Liver (tissue), 10 donors: ENCODE measurements at places on chromosomes 3 and 15.
A peak's percentile ranks its signal among the peaks of the same experiment; 100 is the strongest.

GRCh38 chr3:100227511-100227921 lies 33.3 kb upstream of the TBC1D23 start:
- no peak for DNase-seq

DNA sequence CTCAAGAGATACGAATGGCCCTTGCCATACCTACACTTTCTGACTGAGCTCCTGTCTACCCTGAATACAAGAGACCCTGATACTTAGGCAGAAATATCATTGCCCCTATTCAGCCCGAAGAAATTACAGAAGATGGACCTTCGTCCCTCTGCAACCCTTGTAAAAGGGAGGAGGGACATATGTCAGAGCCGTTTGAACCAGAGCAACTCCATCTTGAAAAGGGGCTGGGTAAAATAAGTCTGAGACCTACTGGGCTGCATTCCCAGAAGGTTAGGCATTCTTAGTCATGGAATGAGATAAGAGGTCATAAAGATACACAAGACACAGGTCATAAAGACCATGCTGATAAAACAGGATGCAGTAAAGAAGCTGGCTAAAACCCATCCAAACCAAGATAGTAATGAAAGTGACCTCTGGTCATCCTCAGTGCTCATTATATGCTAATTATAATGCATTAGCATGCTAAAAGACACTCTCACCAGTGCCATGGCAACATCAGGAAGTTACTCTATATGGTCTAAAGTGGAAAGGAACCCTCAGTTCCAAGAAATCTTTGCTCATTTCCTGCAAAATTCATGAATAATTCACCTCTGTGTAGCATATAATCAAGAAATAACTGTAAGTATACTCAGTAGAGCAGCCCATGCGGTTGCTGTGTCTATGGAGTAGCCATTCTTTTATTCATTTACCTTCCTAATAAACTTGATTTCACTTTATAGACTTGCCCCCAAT lies 49.7 kb upstream of the GPD1L start:
- no peak for DNase-seq

GRCh38 chr3:67381667-67382272 lies 272.6 kb downstream of the SUCLG2 start:
- DNase-seq: no peak

GRCh38 chr3:179735321-179735720 lies 82.5 kb downstream of the USP13 start:
- no peak for DNase-seq

DNA sequence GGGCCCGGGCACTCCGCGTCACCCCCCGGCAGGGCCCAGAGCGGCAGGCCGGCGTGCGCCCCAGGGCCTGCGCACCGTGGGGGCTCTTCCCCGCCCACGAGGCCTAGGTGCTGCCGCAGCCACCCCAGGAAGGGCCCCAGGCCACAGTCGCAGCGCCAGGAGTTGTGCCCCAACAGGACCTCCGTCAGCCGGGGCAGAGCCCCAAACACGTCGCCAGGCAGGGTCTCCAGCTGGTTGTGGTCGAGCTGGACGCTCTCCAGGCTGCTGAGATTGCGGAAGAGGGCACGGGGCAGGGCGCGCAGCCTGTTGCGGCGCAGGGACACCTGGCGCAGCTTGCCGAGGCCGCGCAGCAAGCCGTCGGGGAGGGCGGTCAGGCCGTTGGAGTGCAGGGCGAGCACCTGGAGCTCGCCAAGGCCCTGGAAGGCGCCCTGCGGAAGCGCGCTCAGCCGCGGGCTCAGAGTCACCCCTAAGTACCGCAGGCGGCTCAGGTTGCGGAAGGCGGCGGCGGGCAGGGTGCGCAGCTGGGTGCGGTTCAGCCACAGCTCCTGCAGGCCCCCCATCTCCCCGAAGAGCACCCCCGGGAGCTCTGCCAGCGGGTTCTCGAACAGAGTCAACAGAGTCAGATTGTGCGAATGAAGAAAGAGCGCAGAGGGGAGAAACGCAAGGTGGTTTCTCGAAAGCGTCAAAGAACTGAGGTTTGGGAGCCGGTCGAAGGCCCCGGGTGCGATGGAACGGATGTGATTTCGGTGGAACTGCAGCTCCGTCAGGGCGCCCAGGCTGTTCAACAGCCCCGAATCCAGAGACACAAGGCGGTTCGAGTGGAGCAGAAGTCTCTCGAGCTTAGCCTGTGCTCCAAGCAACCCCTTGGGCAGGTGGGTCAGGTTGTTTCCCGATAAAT lies 2.0 kb downstream of the GP5 start:
- DNase-seq: no peak

DNA sequence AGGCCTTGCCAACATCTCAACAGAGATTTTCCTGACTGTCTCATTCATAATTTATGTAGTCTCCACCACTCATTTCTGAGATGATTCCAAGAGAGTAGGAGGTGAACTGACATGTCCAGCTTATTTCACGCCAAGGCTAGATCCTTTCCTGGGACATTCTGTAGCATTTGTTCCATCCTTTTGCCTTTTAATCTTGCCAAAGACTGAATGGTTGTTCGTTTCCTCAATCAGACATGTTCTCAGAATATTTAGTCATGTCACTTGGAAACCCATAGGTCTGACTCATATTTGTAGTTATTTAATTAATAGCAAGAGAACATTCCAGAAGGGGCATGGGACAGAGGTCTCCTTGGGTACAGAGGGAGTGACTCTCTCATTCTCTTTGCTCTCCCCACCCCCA lies 80.9 kb downstream of the DHX36 start:
- no peak for DNase-seq

- DNase-seq: peak; percentile 16
These were observed 78.7 kb upstream of the SNRK start for GRCh38 chr3:43207628-43208085.

GRCh38 chr3:114110439-114110838 lies 53.9 kb downstream of the QTRT2 start:
- no peak for DNase-seq

GRCh38 chr3:43792904-43793303 lies 102.2 kb downstream of the ABHD5 start:
- peak; percentile 23 for DNase-seq

DNA sequence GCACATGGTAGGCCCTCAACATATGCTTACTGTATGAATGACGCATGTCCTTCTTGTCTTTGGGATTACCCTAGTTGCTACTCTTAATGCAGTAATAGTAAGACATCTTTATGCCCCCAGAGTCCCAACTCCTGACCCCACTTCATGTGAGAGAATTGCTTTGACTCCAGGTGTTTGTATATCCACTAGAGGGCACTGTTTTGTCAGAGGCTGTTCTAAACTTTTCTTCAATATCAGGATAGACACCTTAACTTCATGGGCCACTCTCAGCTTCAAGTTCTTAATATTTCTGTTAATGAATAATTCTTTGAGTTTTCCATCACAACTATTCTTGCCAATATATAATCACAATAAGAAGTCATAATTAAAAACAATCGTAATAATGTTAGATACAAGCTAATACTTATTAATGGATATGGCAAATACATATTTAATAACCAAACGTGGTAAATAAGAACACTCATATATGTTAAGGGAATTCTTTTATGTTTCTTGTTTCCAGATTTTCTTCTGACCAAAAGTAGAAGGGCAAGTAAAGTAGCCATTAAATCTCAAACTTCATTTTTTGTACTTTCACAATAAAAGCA lies 337.2 kb upstream of the DNAJC19 start:
- no peak for DNase-seq

DNA sequence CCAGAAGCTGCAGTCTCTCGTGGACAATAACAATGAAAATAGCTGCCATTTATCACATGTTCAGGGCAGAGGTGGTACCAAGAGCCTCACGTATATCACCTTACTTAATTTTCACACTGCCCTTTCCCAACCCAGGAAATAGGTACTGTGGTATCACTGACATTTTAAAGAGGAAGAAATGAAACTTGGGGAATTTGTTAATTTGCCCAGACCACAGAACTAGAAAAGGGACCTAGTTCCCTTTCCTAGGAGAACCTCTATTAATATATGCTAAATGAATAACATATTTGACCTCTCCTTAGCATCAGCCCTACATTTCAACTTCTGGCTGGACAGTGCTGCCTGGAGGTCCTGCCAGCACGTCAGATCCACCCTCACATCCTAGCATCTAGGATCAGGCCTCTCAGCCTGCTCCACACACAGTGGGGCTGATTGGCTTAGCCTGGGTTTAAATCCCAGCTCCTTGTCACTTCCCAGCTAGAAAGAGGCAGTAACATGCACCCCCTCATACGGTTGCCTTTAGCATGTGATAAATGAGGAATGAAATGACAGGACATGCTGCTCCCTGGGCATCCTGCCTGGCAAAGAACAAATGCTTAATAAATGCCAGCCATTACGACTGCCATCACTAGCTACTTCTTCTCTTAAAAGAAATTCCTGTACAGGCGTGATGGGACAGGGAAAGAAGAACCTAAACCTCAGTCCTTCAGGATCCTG lies 95.1 kb upstream of the TNFAIP8L3 start:
- no peak for DNase-seq

DNA sequence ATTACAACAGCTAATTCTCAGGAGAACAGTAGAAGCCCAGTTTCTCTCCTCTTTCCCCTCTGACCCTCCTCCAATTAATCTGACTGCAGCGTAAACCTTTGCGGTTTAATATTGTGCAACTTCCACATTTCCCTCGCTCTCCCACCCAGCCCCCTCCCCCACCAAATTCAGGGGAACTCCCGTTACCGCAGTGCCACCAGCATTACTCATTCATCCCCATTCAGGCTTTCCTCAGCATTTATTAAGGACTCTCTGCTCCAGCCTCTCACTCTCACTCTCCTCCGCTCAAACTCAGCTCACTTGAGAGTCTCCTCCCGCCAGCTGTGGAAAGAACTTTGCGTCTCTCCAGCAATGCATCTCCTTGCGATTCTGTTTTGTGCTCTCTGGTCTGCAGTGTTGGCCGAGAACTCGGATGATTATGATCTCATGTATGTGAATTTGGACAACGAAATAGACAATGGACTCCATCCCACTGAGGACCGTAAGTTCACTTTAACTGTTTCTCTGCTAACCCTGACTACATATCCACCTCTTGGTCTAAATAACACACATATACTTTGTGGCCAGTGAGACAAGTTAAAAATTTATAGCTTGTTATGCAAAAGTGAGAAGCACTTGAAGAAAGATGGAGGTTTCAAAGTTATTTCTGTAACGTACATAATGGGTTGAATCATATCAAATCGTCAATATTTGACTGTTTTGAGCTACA lies at the start of gene PTX3:
Gene PTX3 (plus strand): TSS at position 268 of the 709 bp plus-strand sequence. CDS start 84 bp downstream, at position 352.
- DNase-seq: no peak

GRCh38 chr3:47117807-47118364 lies 46.0 kb downstream of the SETD2 start:
- DNase-seq: no peak

- DNase-seq: no peak
These were observed 5.7 kb upstream of the CNTN6 start for GRCh38 chr3:1087066-1087560.

GRCh38 chr3:178042376-178042775 lies 493.9 kb upstream of the KCNMB2 start:
- DNase-seq: no peak

GRCh38 chr3:46383951-46384330 lies 13.2 kb downstream of the CCR5 start:
- no peak for DNase-seq

GRCh38 chr15:78641102-78641748 lies at the start of gene CHRNB4:
CHRNB4 (minus strand) TSS chr15:78641210; CDS start chr15:78641133, 77 bp downstream.
- DNase-seq: no peak

GRCh38 chr3:46375814-46376213 lies 5.1 kb downstream of the CCR5 start:
- DNase-seq: no peak

DNA sequence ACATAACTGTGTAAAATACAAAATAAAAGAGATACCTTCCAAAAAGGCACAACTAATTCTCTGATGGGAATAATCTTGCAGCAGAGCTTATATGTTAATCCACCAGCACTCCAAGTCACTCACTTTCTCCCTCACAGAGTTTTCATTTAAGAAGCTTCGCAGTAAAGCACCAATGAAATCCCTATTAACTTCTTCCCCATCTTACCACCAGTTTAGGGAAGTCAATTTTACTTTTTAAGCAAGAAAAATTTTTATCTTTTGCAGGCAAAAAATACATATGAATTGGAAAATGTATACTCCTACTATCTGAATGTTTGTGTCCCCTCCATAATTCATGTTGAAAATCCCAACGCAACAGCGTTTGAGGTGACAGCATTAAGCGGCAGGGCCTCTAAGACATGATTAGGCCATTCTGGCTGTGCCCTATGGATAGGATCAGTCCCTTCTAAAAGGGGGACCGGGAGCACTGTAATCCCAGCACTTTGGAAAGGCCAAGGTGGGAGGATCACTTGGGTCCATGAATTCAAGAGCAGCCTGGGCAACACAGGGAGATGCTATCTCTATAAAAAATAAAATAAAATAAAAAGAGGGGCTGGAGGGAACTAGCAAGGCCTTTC lies 435.8 kb downstream of the SHQ1 start:
- DNase-seq: no peak

DNA sequence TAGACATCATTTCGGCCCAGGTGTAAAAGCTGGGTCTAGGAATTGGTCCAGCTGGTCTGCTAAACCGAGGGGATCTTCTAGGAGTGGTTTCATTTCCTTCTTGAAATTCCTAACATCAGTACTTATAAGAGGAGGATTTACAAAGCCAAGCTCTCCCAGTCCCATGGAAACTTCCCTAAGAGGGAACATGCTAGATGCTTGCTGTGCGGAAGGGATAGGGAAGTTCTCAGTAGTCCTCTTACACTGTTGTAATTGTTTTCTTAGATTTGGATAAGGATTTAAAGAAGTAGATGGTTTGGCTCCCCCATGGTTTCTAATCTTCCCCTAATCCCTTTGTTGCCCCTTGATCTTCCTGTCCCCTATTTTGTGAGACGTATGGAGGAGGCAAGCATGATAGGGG lies 89.7 kb upstream of the XCR1 start:
- DNase-seq: no peak

- no peak for DNase-seq
These were observed 288.6 kb upstream of the CBLB start for GRCh38 chr3:106157411-106157810.

DNA sequence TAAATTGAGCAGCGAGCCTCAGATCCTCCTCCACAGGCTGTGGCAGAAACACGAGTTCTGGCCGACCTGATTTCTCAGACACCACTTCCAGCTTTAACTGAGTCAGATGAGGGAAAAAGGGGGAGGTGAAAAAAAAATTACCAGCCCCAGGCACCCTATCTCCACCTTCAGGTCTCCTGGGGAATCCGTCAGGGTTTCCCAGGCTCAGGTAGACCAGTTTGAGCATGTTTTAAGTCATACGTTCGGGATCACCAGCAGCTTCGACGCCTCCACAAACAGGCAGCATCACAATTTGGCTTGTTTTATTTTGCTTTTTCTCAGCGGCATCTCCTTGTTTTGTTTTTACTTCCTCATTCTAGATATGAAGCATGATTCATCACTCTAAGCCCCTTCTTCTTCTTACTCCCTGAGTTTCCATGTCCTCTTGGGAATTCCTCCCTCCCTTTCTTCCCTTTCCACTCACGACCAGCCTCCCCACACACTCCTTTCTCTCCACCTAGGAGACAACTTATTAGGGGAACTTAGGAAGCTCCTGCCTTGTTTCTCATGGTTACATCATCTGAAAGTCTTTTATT lies 190.1 kb downstream of the ZNF621 start:
- no peak for DNase-seq

DNA sequence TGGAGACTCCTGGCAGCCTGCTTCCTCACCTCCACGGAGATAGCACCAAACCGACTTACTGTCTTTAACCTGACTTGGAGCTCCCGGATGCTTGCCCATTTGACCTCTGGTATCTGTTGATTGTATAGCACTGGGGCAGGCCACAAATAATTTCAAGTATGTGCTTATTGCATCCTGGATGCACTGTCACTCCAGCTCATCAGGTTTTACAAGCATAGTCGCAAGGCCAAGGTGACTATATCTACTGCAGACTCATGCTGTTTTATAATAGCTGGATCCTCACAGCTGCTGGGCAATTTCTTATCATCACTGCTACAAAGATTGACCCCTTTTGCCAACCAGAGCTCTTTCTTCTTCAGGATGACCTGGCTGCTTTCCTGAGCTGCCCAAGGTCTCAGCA lies 45.6 kb downstream of the PEX5L start:
- DNase-seq: no peak
